ENCODE measurements at places on chromosomes 12 and 14.
A peak's percentile ranks its signal among the peaks of the same experiment; 100 is the strongest.

DNA sequence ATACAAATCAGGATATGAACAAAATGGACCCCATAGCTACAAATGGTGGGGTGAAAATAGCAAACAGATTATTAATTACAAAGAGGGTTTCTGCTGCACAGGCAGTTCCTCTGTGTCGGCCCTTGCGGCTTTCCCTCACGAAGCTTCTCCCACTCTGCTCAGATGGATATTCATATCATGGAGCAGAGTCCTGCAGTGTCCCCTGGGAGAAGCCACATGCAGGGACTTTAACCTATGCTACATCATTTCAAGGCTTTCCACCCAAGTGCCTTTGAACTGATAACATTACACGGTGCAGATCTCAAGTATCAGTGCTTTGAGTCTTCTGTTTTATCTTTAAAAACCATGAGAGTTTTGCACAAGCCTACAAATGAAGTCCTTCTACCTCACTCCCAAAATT, 229.1 kb downstream of the PPM1H start:
- no peak for DNase-seq

DNA sequence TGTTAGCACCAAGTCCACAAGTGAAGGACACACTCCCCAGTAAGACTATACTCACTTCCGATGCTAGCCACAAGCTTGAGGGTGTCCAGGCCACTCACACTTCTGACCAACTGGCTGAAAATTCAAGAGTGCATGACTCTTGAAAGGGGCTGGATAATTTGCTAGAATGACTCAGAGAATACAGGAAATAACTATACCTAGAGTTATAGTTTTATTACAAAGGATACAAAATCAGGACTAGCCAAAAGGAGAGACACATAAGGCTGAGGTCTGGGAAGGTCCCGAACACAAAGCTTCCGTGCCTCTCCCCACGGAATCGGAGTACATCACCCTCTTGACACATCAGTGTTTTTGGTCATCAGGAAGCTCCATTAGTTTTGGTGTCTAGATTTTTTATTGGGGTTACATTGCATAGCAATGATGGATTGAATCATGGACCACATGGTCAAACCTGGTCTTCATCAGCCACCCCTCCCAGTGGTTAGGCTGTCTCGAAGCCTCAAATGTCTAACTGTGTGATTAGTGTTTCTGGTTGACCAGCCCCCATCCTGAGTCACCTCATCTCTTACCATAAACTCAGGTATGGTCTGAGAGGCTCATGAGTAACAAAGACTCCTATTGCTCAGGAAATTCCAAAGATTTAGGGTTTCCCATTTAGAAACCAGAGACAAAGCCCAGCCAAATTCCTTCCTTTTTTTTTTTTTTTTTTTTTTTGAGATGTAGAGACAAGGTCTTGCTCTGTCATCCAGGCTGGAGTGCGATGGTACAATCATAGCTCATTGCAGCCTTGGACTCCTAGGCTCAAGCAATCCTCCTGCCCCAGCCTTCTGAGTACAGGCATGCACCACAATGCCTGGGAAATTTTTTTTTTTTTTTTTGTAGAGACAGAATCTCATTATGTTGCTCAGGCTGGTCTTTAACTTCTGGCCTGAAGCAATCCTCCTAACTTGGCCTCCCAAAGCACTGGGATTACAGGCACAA, 472.0 kb upstream of the TBX3 start:
- DNase-seq: no peak

DNA sequence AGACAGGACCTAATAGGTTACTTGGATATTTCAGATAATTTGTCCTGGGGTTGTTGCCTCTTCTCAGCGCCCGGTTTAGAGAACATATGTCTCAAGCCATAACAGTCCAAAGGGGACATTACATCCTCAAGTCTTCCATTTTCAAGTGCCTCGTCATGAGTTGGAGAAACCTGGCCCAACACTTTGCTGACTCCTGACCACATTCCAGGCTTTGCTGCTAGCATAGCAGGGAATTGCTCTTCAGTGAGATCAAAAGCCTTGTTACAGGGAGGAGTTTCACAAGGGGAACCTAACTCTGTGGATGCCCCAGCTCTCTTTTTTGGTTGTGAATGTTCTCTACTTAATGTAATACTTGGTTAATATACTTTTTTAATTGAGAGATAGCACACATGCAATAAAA, 8.2 kb upstream of the MMP19 start:
- no peak for DNase-seq

DNA sequence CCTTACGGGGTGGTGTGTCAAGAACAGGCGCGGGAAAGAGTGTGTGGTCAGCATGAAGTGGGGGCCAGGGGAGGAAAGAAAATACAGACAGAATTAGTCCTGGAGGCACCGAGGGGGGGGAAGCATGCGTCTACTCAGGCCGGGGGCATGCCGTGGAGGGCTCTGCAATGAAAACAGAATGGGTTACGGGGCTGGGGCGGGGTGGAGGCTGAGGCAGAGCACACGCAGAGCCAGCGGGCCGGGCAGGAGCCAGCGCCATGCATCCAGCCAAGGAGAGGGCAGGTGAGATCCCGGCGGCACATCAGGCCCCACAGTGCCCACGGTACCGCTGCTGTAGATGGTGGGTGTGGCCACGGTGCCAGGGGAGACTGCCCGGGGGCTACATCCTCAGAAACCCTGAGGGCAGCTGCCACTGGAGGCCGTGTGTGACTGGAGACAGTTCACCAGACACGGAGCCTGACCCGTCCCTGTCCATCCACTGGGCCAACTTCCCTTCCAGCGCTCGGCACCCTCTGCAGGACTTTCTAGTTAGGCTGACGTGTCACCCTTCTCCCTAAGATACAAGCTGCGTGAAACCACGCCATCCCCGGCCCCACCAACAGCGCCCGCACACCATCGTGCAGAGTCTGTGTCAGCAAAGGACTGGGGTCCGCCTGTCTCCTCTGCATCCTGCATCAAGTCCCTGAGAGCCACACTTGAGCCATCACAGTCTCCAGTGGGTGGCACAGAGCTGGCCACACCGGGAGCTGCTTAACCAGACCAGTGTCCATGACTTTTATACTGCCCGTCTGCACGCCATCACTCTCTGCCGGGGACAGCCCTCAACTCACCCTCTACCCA, 87.4 kb downstream of the PIWIL1 start:
- DNase-seq: no peak

GRCh38 chr12:14367040-14367661, 1.7 kb downstream of the ATF7IP start:
- no peak for DNase-seq

DNA sequence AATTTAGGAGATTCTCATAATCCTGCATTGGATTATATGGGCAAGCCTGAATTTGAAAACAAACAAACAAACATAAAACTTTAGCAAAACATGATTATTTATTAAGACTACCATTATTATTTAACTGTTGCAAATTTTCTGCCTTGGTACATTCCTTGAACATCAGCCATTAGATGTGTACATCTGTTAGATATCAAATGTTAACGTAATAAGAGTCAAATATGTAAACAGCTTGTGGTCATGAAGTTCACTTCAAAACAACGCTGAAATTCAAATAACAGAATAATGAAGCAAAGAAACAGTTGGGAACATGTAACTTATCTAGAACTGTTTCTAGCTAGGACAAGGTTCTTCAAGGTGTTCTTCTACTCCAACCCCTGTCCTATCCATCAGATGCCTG, 14.3 kb upstream of the TMX1 start:
- no peak for DNase-seq

DNA sequence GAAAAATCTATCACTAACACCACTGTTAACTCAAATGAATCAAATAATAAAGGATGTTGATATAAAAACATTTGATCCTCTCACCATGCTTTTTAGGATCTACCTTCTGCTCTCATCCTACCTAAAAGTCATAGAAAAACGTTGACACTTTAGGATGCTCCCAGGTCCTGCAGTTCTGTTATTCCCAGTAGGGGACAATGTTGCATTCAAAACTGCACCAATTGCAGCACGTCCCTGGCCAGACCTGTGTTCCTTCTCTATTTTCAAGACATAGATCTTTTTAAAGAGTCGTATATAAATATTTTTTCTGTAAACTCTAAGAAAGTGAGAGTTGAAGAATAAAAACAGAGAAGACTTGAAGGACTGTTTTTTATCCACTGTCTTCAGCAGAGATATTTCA, 8.8 kb downstream of the AICDA start:
- no peak for DNase-seq

GRCh38 chr12:49388682-49389386, 21.6 kb downstream of the SPATS2 start:
- no peak for DNase-seq

- no peak for DNase-seq
These were observed 166.7 kb downstream of the ALG10 start for GRCh38 chr12:34188974-34189373.

DNA sequence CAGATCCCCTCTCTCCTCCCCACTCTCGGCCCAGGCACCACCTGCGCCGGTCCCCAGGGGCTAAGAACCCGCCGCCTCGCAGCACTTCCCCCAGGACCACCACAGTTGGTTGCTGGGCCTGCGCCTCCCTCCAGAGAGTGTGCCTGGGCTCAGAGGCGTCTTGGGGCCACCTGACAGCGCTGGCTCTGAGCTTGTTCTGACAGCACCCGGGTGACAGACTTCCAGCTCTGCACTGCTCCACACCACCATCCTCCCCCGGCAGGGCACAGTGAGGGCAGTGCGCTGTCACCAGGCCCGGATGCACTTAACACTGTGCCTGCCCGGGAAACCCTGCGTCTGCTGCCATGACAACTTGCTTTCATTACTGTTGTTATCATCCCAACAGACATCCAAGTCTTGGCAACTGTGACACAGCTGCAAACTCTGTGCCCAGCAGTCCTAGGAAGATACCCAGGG, 6.6 kb downstream of the BRF1 start:
- DNase-seq: peak; percentile 61

DNA sequence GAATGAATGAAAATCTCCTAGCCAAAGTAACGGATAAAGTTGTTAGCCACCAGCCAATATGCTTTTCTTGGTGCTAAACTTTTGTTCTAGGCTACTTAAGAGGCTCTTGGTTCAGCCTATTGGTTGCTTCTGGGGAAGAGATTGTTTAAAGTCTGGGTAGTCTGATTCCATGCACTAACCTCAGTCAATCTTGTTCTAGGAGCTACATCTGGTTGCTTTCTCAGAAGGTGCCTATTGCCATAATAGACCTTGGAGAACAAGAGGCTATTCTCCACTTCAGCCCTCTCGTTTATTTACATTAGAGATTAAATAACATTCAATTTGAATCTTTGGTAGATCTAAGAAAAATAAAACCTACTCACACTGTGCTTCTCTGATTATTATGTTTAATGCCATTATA, 40.8 kb upstream of the OTOGL start:
- no peak for DNase-seq

All from right hindlimb (tissue), 1 donor.